Esophagus squamous epithelium (tissue), 5 donors: ENCODE measurements at places on chromosomes 6 and 20.

- no peak for DNase-seq
These were observed 30.3 kb upstream of the TMEM181 start for GRCh38 chr6:158529629-158530028.

DNA sequence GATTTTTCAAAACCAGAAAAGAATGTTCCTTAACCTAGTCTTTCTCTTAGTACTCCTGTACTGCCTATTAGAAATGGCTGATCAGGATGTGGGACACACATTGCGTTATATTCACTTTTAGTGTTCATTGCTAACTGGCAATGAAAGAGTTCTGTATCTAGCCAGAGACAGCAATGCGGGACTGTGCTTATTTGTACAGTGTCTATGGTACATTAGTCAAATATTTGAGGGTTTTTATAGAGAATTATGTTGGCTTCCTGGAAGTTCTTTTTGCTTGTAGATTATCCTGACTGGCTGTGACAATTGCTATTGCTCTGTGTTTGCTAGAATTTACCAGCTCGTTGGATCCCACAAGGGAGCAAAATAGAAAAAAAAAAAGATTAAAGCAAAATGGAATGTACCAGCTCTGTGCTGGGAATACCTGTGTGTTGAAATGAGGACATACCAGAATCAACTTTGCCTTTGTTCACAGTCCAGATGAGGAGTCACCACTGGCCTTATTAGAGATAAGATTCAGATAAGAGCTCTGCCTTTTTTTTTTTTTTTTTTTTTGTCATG is 22.4 kb upstream of the IFNGR1 start:
- DNase-seq: no peak

DNA sequence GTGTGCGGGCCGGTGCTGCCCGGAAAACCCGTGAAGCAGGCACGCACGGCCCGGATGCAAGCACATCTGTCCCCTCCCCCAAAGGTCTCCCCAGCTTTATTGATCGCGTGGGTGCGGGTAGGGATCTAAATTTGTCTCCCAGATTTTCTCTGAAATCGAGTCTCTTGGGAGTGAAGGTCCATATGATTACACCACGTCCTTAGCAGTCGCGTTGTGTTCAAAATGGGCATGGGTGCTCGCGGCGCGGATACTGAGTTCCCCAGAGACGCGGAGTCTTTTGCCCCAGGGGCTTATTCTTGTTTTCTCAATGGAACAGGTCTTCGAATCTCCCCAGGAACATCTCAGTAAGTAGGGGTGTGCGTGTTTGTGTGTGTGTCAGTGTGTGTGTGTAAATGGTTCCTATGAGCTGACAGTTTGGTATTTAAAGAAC is 2.8 kb upstream of the ZNF292 start:
- DNase-seq: no peak

- DNase-seq: no peak
These were observed 296.7 kb downstream of the SAMD5 start for GRCh38 chr6:147805155-147805554.

GRCh38 chr6:54813892-54814291 is 32.7 kb upstream of the FAM83B start:
- no peak for DNase-seq

DNA sequence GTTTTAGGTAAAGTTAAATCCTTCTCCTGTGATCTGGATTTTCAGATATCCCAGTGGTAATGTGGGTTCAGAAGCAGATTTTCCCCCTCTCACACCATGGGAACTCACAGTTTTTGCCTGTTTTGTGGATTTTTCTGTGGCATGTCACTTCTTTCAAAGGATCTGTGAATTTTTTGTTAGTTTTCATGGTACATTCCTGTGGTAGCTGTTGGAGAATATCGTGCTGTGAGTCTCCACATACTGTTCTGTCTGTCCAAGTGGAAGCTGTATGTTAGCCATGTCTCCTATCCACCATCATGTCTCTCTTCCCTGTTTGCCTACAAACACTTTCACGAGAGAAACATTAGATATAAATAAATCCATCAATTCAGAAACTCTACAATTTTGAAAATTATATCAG is 378.7 kb upstream of the ADGRB3 start:
- no peak for DNase-seq

- no peak for DNase-seq
These were observed 30.8 kb upstream of the COL19A1 start for GRCh38 chr6:69835414-69836179.

DNA sequence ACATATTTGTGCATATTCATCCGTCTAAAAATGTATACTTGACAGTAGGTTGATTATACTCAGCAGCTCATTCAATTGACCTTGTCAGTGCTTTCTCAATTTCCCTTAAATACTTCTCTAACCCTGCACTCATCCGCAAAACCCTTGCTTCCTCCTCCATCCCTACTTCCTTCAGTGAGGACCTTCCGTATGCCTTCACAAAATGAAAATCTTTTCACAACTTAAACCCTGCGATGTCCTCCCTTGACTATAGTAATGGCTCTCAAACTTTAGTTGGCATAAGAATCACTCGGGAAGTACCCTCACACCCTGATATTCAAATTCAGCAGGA is 5.2 kb downstream of the MBOAT1 start:
- no peak for DNase-seq

- DNase-seq: no peak
These were observed 57.8 kb downstream of the POPDC3 start for GRCh38 chr6:105121981-105122380.

GRCh38 chr6:3749977-3750316 is 1.6 kb downstream of the PXDC1 start:
- no peak for DNase-seq

- no peak for DNase-seq
These were observed 23.0 kb upstream of the SLC22A7 start for GRCh38 chr6:43274916-43275597.

DNA sequence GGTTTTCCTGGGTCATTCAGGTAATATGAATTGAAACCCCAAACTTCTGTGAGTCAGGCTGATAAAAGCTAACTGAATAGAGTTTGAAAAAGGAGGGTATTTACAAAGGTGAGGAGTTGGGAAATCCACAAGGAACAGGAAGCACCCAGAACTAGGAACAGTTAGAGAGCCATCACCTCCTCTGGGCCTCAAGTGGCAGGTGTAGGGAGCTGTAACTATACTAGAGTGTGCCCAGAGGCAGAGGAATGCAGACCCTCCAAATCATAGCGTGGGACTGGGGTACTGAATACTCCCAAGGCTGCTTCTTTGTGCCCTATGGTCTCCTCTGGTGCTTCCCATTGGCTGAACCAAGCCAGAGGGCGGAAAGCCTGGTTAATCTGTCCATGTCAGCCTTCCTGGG is 18.3 kb downstream of the TRIM38 start:
- no peak for DNase-seq

DNA sequence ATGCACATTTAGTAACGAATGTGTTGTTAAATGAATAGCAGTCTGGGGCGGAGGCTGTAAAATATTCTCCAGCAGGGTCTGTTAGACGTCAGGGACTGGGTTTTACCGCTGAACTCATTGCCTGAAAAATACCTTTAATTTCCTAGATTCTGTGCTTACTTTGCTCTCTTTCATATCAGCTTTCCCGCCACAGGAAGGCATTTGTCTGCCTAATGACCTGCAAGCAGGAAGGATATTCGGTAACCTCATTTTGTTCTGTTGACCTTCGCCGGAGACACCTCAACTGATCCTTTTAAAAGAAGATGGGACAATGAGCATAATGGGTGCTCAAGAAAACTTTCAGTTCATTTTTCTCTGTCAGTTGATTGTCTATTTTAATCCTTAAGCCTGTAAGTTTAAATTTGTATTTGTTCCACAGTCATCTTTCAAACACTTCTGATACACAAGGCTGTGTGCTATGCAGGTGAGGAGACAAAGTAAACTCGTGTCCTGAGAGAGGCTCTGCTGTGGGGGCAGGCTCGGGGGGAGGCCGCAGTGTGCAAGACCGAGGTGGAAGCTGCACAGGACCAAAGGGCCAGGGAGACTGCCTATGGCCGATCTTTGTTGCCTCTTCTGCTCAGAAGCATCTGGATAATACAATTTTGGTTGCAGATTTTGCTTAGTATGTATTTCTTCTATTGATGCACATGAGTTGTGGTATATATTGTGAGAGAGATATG is 27.4 kb upstream of the SIM1 start:
- DNase-seq: no peak

DNA sequence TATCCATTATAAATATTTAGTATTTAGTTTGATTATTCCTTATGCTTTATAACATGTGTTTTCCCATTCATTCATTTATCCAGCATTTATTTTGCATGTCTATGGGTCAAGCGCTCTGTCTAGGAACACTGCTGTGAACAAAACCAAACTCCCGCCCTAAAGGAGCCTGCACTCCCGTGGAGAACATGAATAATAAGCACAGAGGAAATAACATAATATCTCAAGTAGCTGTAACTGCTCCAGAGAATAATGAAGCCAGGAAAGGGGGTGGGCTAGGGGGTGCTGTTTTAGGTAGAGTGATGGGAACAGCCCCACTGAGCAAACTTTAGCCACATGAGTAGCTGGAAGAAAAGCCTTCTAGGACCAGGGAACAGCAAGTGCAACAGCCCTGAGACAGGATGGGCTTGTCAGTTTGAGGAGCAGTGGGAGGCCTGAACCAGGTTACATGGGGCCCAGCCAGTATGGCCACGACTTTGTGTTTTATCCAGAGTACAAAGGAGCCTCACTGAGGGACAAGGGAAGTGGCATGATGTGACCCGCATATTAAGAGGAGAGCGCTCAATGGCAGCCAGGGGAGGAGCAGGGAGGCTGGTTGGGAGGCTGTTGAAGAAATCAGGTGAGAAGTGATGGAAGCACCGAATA is 24.4 kb upstream of the PRND start:
- no peak for DNase-seq

DNA sequence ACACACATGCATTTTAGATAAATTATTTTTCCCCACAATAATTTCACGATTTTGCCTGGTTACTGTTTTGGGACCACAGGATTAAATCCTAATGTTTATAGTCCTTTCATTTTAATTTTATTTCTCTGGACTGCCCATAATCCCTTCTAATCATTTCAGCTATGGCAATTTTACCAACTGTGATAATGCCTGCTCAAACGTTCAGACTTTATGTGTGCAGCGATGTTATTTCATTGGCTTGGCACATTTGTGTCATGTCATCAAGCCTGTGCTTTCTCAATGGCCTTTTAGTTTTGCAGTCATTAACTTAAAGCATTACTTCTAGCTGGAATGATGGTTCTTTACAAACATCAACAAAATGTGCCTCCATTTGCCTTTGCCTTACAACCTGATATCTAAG is 140.6 kb upstream of the HSF2 start:
- no peak for DNase-seq

GRCh38 chr20:34311118-34312023 is 8.2 kb upstream of the AHCY start:
- DNase-seq: no peak

GRCh38 chr20:51331481-51331880 is 211.0 kb downstream of the NFATC2 start:
- no peak for DNase-seq

- no peak for DNase-seq
These were observed 68.3 kb downstream of the NPEPL1 start for GRCh38 chr20:58760856-58761255.

DNA sequence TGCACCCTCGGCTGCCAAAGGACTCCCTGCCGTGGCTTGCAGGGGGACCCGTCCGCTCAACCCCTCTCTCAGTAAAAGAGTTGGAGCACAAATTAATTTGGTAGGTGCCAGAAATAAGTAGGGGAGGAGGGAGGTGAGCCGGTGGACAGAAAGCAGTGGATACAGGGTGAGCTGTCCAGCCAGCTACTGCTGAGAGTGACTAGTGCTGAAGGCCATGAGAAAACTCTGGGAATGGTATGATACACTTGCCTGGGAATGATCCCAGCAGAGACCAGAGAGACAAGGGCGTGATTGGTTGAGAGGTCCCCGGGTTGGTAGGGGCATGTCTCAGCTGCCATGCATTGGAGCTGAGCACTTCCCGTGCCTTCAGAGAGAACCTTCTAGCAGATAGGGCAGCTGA is 15.7 kb downstream of the FOXQ1 start:
- no peak for DNase-seq
